ENCODE measurements at places on chromosomes 3 and 15. TPM values are rescaled to one million over a fixed set of nuclear protein-coding genes. Genes with fewer than 3 reads are reported as not detected.

Gene SPATA12
- total RNA-seq: not detected

Gene FSIP1
- 1.2 TPM for total RNA-seq

Gene ITGB5
- total RNA-seq: 369 TPM

Gene BFSP2
- total RNA-seq: not detected

Gene CD47
- 96.7 TPM for total RNA-seq

Gene GABRR3
- total RNA-seq: not detected

Gene CLRN1
- not detected for total RNA-seq

Gene NRROS
- total RNA-seq: 7.6 TPM

Gene BMF
- 6.0 TPM for total RNA-seq

Gene IGSF10
- total RNA-seq: 7.7 TPM

Gene ST8SIA2
- not detected for total RNA-seq

Gene PLA2G4D
- total RNA-seq: not detected

Gene VGLL3
- total RNA-seq: 49.8 TPM

Gene PSMA4
- total RNA-seq: 97.1 TPM

Gene MINAR1
- total RNA-seq: 1.4 TPM

Gene SV2B
- total RNA-seq: 6.4 TPM

Gene EPHA6
- 2.8 TPM for total RNA-seq

Gene CNTN4
- 228 TPM for total RNA-seq

Gene GOLGA8M
- 4.3 TPM for total RNA-seq

Gene CIDEC
- not detected for total RNA-seq

Gene DNASE1L3
- total RNA-seq: 4.3 TPM

Gene FGF7
- total RNA-seq: 126 TPM

Gene TNFAIP8L3
- 48.4 TPM for total RNA-seq

Gene ST3GAL6
- 12.2 TPM for total RNA-seq

Gene IL17RD
- 17.0 TPM for total RNA-seq

Gene AMIGO3
- total RNA-seq: not detected

Gene CBLB
- total RNA-seq: 126 TPM

Gene MESP1
- total RNA-seq: 1.2 TPM

Gene LYZL4
- total RNA-seq: not detected

Gene OXTR
- total RNA-seq: 0.54 TPM
